ENCODE measurements at places on chromosomes 7 and 10.

GRCh38 chr7:127928852-127929251, 102.4 kb downstream of the LRRC4 start:
- no peak overlapping the region for H3K27ac ChIP-seq
- DNase-seq: no peak
- no peak overlapping the region for H3K4me3 ChIP-seq
- H3K27me3 ChIP-seq: no peaks in the 10 kb centered on the region
- no peaks in the 10 kb centered on the region for H3K4me1 ChIP-seq

DNA sequence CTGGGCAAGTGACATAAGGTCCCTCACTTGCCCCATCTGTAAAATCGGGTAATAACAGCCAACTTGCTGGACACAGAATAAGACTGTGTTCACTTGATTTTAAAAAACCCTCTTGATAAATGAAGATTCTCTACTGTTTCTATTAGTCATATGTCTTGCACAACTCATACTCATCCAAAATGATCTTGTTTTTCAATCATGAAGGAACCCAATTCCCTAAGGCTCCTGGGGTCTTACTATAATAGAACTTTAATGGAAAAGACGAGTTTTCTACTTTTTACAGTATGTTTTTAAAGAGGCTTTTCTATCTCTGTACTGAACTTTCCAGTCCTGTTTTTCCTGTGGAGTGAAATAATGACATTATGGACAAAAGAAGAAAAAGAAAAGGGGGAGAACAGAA, 103.8 kb downstream of the ARID5B start:
- H3K4me1 ChIP-seq: no peaks in the 10 kb centered on the region
- H3K27me3 ChIP-seq: no peaks in the 10 kb centered on the region
- peaks cover 4% of the 10 kb centered on the region for H3K36me3 ChIP-seq
- H3K4me3 ChIP-seq: no peak overlapping the region

DNA sequence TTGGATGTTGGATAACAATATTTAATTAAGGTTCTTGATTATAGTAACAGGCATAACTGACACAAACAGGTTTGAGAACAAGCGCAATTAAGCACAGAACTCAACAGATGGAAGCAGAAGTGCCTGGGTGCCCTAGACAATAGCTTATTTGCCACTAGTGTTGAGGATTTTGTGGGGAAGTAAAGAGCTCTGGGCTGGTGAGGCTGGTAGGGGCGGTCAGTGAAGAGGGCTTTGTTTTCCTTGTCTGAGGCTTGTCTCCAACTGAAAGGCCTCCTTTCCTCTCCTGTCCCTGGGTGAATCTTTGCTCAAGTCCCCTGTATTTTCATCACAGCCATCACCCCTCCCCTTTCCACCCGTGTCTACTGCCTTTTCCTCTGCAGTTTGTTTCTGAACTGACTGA, 104.6 kb downstream of the KAT6B start:
- no peak overlapping the region for H3K27ac ChIP-seq
- DNase-seq: no peak
- H3K4me3 ChIP-seq: no peak overlapping the region
- no peaks in the 10 kb centered on the region for H3K27me3 ChIP-seq

DNA sequence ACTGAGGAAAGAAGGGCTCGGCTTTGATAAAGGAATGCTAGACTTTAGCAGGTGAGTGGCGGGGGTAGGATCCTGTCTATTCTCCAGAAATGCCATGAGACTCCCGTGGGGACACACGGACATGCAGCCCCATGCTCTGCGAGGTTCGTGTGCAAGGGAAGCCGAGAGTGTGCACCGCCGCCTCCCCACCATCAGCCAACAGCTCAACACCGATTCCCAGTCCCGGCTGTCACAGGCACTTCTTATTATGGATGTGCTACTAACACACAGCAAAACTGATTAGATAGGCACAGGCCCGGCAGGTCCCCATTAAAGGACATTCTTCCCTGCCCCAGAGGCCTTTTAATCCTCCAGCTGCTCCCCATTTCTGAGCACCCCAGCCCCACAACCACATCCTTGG, 154.4 kb downstream of the PRKAG2 start:
- H3K36me3 ChIP-seq: no peaks in the 10 kb centered on the region
- no peak overlapping the region for H3K4me3 ChIP-seq
- H3K27me3 ChIP-seq: no peaks in the 10 kb centered on the region
- H3K27ac ChIP-seq: no peak overlapping the region
- H3K4me1 ChIP-seq: peaks cover 9% of the 10 kb centered on the region

- no peaks in the 10 kb centered on the region for H3K27me3 ChIP-seq
- no peak overlapping the region for H3K27ac ChIP-seq
- DNase-seq: no peak
- H3K36me3 ChIP-seq: no peaks in the 10 kb centered on the region
- H3K4me3 ChIP-seq: no peak overlapping the region
Measured at GRCh38 chr10:107230887-107231286, 66.4 kb upstream of the SORCS1 start.

- no peak for DNase-seq
- H3K27me3 ChIP-seq: peaks cover 28% of the 10 kb centered on the region
- H3K36me3 ChIP-seq: no peaks in the 10 kb centered on the region
Measured at GRCh38 chr7:155395176-155395797, 62.6 kb upstream of the EN2 start.

- H3K27ac ChIP-seq: peak overlapping the region; percentile 71
- H3K4me1 ChIP-seq: peaks cover 26% of the 10 kb centered on the region
- no peaks in the 10 kb centered on the region for H3K27me3 ChIP-seq
- peak overlapping the region; percentile 19 for H3K4me3 ChIP-seq
Measured at GRCh38 chr7:92717993-92718716, 118.2 kb downstream of the CDK6 start.

DNA sequence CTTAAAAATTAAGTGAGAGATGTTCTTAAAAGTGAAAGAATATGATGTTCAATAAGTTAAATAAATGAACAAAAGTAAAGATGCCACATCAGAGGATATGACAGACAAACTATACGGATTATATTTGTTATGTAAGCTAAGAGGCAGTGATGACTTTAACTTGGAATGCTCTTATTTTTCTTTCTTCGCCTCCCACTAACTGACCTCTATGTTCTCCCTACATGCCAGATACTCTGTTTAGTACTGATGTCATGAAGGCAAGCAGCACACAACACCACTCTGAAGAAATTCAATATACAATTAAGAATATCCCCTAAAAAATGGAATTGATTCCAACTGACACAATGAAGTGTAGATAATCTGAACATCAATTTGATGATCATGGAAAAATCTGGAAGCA, 223.4 kb downstream of the DOCK4 start:
- DNase-seq: no peak
- H3K27me3 ChIP-seq: no peaks in the 10 kb centered on the region
- H3K4me1 ChIP-seq: peaks cover 13% of the 10 kb centered on the region
- H3K36me3 ChIP-seq: peaks cover 50% of the 10 kb centered on the region
- H3K4me3 ChIP-seq: no peak overlapping the region

DNA sequence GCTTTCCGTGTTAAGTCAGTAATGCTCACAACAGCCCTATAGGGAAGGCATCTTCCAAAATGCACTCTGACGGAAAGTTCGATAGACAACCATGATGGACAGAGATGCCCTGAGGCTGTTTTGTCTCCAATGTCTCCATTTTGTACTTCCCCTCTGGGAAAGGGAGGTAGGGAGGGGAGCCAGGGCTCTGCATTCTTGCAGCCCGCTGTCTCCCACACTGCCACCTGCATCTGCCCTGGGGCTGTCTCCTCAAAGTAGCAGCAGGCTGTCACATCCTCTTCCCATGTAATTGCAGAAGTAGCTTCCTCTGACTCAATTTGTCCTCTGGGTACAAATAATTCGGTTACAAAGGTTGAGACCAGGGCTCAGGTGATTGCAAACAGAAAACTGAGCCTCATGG, 131.4 kb downstream of the GPAM start:
- no peaks in the 10 kb centered on the region for H3K36me3 ChIP-seq
- no peak overlapping the region for H3K27ac ChIP-seq
- no peak for DNase-seq
- no peaks in the 10 kb centered on the region for H3K27me3 ChIP-seq

DNA sequence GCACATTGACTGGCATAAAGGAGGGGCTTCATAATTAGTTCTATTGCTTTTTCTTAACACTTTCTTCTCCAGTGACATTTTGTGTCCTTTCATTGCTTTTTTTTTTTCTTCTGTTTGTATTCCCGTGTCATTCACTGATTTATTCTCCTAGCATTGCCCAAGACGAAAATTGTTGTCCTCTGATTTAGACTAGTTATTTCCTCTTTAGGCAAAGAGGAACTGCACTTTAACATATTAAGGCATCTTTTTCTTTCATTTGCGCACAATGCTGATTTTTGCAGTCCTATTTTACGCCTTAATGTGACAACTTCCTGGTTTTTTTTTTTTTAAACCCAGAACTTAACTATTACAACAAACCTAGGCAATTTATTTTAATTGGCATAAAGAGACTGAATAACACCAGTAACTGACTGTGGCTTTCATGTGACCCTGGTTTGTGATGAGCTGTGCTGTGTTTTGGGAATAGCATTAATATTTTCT, 39.7 kb downstream of the ARID5B start:
- no peaks in the 10 kb centered on the region for H3K27me3 ChIP-seq
- no peak overlapping the region for H3K4me3 ChIP-seq
- DNase-seq: no peak
- H3K36me3 ChIP-seq: peaks cover 18% of the 10 kb centered on the region
- H3K27ac ChIP-seq: peak overlapping the region; percentile 90

DNA sequence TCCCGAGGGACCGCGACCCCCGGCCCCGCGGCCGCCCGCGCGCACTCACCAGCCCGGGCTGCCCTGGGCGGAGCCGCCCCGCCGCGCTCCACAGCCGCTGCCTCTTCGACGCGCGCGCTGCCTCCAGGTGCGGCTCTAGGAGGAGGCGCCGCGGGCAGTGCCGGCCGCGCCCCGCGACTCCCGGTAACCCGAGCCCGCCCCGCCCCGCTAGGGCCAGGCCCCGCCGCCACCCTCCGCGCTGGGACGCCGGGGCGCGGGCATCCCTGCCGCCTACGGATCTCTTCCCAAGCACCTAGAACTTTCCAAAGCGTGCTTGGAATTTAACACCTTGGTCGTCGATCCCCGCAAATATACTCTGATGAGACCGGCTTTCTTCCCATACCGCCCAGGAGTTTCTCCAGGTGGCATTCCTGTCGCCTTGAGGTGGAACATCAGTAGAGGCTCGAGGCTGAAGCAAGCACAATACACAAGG, at the start of gene SLC26A5:
TSS of gene SLC26A5 (minus strand) at position 159 of the 472 bp plus-strand sequence. CDS start 24,693 bp downstream, outside the sequence.
- no peak within 1 kb of the TSS for H3K27ac ChIP-seq
- peaks cover 4% of the 10 kb centered on the region for H3K4me1 ChIP-seq
- peak within 1 kb of the TSS; percentile 24 for H3K4me3 ChIP-seq
- DNase-seq: peak; percentile 53
- H3K36me3 ChIP-seq: no peaks in the 10 kb centered on the region

DNA sequence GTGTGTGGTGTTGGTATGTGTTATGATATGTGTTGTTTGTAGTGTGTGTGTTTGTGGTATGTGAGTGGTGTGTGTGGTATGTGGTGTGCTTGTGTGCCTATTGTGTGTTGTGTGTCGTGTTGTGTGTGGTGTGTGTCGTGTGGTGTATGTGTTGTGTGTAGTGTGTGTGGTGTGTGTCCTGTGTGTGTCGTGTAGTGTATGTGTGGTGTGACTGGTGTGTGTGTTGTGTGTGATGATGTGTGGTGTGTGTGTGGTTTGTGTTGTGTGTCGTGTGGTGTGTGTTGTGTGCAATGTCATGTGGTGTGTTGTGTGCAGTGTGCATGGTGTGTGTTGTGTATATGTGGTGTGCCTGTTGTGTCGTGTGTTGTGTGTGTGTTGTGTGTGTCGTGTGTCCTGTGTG, 144.6 kb downstream of the DNAJB6 start:
- H3K4me3 ChIP-seq: no peak overlapping the region
- H3K36me3 ChIP-seq: no peaks in the 10 kb centered on the region
- H3K27ac ChIP-seq: no peak overlapping the region

- no peak for DNase-seq
- H3K4me3 ChIP-seq: no peak overlapping the region
- no peak overlapping the region for H3K27ac ChIP-seq
- no peaks in the 10 kb centered on the region for H3K4me1 ChIP-seq
Measured at GRCh38 chr10:102157224-102157623, 5.0 kb downstream of the NOLC1 start.

- no peak overlapping the region for H3K4me3 ChIP-seq
- no peak for DNase-seq
- no peaks in the 10 kb centered on the region for H3K27me3 ChIP-seq
- no peaks in the 10 kb centered on the region for H3K36me3 ChIP-seq
- no peaks in the 10 kb centered on the region for H3K4me1 ChIP-seq
Measured at GRCh38 chr10:62760401-62760800, 44.1 kb upstream of the ADO start.

- no peaks in the 10 kb centered on the region for H3K27me3 ChIP-seq
- H3K4me1 ChIP-seq: no peaks in the 10 kb centered on the region
- no peak overlapping the region for H3K4me3 ChIP-seq
- no peak for DNase-seq
Measured at GRCh38 chr10:14062528-14063260, 268.0 kb downstream of the FRMD4A start.

DNA sequence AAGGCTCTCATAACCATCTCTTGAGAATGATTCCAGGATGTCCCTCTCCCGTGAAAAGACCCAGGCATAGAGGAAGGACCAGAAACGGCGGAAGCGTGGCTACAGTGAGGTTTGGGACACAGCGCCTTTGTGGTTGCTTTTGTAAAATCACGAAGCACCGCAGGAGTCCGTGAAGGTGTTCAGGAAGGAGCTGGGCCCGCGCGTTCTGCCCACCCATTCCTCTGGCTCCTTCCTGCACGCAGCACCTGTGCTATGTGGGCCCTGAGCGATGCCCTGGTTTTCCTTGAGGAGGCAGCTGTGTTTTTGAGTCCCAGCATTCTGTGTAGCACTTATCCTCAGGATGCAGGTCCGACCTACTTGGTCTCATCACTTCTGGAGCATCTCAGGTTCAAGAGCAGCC, 112.8 kb downstream of the TRRAP start:
- no peaks in the 10 kb centered on the region for H3K4me1 ChIP-seq
- no peak for DNase-seq
- H3K27ac ChIP-seq: no peak overlapping the region
- H3K27me3 ChIP-seq: no peaks in the 10 kb centered on the region

- DNase-seq: no peak
- H3K36me3 ChIP-seq: no peaks in the 10 kb centered on the region
- no peak overlapping the region for H3K27ac ChIP-seq
- H3K4me3 ChIP-seq: no peak overlapping the region
- no peaks in the 10 kb centered on the region for H3K4me1 ChIP-seq
- no peaks in the 10 kb centered on the region for H3K27me3 ChIP-seq
Measured at GRCh38 chr7:135731-136645, 56.4 kb upstream of the FAM20C start.

DNA sequence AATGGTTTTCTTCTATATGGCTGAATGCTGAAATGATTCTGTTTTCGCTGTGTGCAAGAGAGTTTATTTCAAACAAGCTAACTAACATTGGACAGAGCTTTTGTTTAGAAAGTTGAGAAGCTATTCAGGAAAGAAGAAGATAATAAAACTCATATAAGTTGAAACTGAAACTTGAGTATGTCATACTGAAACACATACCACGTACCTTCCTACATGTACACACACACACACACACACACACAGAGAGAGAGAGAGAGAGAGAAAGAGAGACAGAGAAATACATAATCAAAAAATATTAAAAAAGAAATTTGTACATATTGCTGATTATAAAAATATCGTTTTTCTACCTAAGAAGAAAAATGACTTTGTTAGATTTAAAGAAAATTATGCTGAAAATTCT, 561.9 kb upstream of the KCND2 start:
- DNase-seq: no peak

GRCh38 chr7:74454021-74454924, 567 bp downstream of the GTF2IRD1 start:
- peaks cover 6% of the 10 kb centered on the region for H3K36me3 ChIP-seq
- peak overlapping the region; percentile 53 for H3K4me3 ChIP-seq
- no peak for DNase-seq
- H3K27ac ChIP-seq: peak overlapping the region; percentile 92
- peaks cover 11% of the 10 kb centered on the region for H3K4me1 ChIP-seq

- no peaks in the 10 kb centered on the region for H3K36me3 ChIP-seq
- no peak overlapping the region for H3K27ac ChIP-seq
- H3K27me3 ChIP-seq: no peaks in the 10 kb centered on the region
- no peak for DNase-seq
- H3K4me1 ChIP-seq: peaks cover 24% of the 10 kb centered on the region
Measured at GRCh38 chr10:77285529-77286182, 352.0 kb downstream of the KCNMA1 start.

Measured in RWPE2 (cell line).